Activated CD4-positive, alpha-beta memory T cell treated with anti-CD3 and anti-CD28 coated beads for 36 hours (primary cell): ENCODE measurements at places on chromosomes 2 and 18. TPM values are rescaled to one million over a fixed set of nuclear protein-coding genes. Genes with fewer than 3 reads are reported as not detected.

DNA sequence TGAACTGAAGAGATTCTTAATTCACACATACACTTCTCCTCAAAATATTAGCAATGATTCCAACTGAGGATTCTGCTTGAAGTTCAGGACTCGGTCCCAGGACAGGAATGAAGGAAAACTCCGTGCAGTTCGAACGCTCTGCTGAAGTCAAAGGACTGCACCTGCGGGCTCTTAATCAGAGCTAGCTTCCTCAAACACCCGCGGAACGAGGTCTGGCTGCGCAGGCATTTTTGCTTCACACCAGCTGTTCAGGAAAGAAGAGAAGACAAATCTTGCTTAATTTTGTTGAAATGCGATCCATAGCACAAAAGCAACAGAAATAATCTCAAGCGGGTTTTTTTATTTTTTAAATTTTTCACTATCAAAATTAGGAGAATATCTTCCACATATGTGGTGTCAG, 175.6 kb downstream of the LAMA1 start:
- DNase-seq, result no peak

The CSRNP3 gene
- total RNA-seq, result not detected

GRCh38 chr2:200761266-200761665, 50.4 kb upstream of the BZW1 start:
- DNase-seq, result no peak

DNA sequence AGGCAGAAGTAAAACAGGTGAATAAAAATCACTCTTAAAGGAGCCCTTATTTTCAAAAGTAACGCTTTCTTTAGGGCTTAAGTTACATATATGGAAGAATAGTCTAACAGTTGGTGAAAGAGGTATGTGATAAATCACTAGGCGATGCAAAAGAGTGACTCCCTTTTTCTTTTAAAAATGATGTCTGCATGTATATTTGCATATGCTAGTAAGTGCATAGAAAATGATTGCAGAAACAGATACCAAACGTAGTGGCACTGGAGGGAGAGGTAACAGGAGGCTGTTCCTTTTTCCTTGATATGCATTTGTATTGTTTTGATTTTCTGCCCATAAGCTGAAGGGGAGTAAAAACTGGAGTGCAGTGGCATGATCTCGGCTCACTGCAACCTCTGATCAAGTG, 158.3 kb downstream of the PRPF40A start:
- DNase-seq, result no peak
